Left kidney (tissue), 8 donors: ENCODE measurements at places on chromosomes 4 and X. TPM values are rescaled to one million over a fixed set of nuclear protein-coding genes. Genes with fewer than 3 reads are reported as not detected.

MGST2 gene
- 52.5 TPM for polyA plus RNA-seq

ARHGEF6 gene
- polyA plus RNA-seq = 13.8 TPM

H2BW2 gene
- polyA plus RNA-seq = 1.6 TPM

GABRG1 gene
- 0.18 TPM for polyA plus RNA-seq

GRID2 gene
- 5.6 TPM for polyA plus RNA-seq

RAB40AL gene
- polyA plus RNA-seq = 0.15 TPM

OTUD6A gene
- polyA plus RNA-seq = not detected

POLN gene
- polyA plus RNA-seq = 6.6 TPM

CTAG1A gene
- not detected for polyA plus RNA-seq

SMIM10 gene
- 10.5 TPM for polyA plus RNA-seq

ARHGAP10 gene
- polyA plus RNA-seq = 18.4 TPM

PARM1 gene
- polyA plus RNA-seq = 47.6 TPM

CPE gene
- 124 TPM for polyA plus RNA-seq

NXF2 gene
- 0.71 TPM for polyA plus RNA-seq

NPY5R gene
- 6.5 TPM for polyA plus RNA-seq
